SHP77 (cell line): ENCODE measurements at places on chromosomes 13 and 19.
A peak's percentile ranks its signal among the peaks of the same experiment; 100 is the strongest.

DNA sequence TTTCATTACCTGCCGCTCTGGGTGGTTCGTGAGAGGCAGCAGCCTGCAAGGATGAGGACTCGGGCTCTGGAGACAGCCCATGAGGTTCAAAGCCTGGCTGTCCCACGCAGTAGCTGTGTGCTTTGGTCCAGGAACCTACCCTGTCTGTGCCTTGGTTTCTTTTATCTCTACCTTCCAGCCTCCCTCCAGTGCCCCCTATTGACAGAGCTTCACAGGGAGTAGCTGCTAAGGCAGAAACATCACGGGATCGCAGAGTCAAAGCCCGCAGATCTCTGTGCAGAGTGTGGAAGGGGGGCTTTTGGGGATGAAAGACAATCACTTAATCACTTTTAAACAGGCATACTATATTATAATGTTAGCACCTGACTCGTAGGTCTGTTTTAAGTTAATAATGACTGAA is 16.2 kb downstream of the ZNF71 start:
- no peak for DNase-seq

DNA sequence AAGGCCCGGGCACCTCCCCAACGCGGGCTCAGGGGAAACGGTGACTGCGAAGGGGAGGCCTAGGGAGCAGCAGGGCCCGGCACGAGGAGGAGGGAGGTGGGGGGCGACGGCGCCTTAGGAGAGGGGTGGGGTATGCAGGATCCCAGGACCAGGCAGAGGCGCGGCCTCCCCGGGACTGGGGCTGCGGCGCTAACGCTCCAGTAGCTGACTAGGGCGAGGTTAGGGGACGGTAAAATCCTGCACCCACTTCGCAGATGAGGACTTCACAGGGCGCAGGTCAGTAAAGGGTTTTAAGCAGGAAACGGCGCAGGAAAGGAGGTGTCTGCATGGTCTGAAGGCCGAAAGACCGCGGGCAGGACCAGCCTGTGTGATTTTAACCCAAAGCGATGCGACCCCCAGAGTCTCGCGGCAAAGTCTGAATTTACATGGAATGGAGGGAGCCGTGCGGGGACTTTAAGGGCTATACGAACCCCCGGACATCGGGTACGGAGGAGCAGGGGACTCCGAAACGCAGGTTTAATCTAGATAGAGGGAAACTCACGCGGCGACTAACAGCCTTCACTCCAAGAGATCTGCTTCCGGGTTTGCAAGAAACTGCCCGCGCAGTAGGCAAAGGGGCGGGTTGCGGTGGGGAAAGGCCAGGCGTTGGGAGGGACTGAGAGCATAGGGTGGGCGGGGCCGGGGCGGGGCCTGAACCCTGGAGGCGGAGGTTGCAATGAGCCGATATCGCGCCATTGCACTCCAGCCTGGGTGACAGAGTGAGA is at the start of gene ZNF665:
ZNF665 (minus strand) TSS at position 588 of the 764 bp plus-strand sequence. CDS start 10,460 bp downstream, outside the sequence.
- no peak for DNase-seq

DNA sequence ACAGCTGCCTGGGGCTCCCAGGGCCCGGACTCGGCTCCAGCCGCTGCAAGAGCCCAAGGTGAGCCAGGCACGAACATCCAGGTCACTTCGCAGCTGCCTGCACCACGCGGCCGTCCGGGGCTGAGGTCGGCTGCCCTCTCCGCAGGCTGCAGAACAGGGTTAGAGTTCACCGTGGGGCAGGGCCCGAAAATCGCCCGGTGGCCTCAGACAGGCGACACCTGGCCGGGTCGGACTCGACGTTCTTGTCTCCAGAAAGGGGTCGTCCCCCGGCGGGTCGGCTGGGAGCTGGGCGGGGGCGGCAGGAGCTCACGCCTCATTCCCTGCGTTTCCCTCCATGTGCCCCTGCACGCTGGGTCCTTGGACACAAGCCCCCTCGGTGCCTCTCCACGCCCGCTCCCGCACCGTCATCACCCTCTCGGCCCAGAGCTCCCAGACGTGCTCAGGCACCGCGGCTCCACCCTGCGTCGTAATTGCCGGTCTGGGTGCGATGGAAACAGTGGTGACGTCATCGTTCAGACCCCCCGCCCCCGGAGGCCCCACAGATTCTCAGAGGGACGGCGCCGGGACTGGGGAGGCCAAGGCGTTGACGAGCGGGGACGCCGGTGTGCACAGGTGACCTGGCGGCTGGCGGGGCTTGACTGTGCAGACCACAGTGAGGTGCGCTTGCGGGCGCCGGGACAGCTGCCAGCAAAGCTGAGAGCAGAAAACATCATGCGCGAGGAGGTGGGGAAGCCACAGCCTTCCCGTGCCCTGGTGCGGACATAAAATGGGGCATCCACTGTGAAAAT is 4.0 kb upstream of the GRIN3B start:
- DNase-seq: peak; percentile 66

GRCh38 chr19:27974082-27974513 is 1238.9 kb downstream of the UQCRFS1 start:
- peak; percentile 37 for DNase-seq

DNA sequence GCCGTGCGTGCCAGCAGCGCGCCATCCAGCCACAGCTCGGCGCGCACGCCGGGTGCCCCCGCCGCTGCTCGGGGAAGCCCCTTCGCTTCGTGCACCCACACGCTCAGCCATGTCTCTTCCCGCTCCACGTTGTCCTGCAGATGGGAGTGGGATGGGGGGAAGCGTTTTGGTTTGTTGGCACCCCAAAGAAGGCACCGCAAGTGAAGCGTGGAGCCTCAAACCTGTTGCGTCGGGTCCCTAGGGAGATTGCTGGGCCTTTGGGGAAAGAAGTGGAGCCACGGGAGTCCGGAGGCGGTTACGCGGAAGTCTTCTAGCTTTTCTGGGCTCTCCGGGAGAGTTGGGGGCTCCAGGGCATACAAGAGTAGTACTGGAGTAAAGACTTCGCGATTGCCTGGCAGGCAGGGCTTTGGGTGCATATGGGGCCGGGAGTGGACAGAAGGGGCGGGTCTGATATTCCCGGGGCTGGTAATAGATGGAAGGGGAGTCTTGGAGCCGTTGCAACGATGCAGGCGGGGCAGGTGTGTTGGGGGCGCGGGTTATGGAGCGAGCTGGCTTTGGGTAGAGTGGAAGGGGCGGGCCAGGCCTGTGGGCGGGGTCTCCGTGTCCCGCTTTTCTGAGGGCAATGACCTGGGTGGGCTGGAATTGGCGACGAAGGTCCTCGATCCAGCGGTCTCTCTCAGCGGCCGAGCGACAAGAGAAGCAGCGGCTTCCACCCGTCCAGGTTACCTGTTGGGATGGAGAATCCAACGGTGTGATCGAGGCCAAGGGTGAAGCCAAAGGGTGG is 6.5 kb downstream of the RASAL3 start:
- DNase-seq: no peak

DNA sequence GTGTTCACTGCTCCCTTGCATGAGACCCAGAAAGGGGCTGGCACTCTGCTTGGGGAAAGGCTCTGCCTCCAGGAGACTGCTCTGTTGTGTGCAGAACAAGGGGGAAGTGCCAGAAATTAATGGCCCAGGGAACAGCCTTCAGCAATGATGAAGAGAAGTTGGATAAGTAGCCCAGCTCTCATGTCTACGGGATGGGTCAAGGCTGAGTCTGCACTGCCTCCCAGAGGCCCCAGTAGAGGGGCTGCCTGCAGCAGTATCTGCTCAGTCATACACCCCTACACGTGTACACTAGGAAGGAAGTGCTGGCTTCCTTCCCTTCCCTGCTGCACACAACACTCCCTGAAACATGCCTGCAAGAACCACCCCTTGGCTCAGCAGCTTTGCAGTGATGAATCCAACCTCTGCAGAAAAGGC is 54.6 kb upstream of the URI1 start:
- DNase-seq: no peak

DNA sequence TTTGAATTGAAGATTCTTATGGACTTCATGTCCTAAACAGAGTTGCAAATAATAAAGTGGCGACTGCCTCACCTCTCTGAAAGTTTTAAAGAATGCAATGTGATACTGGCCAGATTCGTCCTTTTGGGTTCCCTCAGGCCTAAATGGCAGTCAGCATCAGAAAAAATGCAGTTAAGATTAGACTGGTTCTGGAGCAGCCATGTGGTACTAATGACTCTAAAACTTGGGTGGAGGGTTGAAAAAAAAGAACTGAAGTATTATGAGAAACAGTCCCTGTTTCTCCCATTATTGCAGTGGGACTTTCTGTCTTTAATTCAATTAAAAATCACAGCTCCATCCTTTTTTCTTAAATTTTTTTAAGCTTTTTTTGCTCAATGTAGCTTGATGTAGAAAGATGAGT is 37.3 kb downstream of the WDFY2 start:
- DNase-seq: no peak

GRCh38 chr19:34075661-34076091 is 96.6 kb upstream of the LSM14A start:
- no peak for DNase-seq

DNA sequence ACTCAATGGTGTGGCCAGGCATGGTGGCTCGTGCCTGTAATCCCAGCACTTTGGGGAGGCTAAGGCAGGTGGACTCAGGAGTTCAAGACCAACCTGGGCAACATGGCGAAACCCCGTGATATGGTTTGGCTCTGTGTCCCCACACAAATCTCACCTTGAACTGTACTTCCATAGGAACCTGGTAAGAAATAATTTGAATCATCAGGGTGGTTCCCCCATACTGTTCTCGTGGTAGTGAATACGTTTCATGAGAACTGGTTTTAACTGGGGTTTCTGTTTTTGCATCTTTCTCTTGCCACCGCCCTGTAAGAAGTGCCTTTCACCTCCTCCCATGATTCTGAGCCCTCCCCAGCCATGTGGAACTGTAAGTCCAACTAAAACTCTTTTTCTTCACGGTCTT is 49.6 kb downstream of the USP12 start:
- no peak for DNase-seq

- DNase-seq: no peak
Observed at GRCh38 chr13:104953588-104953987, 1581.9 kb downstream of the EFNB2 start.

DNA sequence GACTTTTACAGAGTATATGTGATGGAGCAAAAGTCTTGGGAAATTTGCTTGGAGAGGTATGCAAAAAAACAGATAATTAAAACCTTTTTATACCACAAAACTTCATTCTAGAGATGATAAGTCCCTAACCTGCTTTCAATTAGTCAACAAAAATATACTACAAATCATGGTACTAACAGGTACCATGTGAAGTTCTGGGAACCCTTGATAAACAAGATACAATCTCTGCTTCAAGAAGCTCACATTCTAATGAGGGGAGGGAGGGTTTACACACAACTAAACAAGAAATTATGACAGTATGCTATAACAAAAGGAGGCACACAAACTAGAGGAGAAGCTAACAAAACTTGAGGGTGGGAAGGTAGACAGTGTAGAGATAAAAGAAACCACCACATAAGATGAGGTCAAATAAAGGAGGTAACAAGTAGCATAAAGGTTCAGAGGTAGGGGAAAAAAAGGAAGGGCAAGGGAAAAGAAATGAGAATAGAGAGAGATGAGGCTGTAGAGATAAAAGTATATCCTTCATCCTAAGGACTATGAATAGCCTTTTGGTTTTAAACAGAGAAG is 91.4 kb downstream of the MYCBP2 start:
- no peak for DNase-seq

DNA sequence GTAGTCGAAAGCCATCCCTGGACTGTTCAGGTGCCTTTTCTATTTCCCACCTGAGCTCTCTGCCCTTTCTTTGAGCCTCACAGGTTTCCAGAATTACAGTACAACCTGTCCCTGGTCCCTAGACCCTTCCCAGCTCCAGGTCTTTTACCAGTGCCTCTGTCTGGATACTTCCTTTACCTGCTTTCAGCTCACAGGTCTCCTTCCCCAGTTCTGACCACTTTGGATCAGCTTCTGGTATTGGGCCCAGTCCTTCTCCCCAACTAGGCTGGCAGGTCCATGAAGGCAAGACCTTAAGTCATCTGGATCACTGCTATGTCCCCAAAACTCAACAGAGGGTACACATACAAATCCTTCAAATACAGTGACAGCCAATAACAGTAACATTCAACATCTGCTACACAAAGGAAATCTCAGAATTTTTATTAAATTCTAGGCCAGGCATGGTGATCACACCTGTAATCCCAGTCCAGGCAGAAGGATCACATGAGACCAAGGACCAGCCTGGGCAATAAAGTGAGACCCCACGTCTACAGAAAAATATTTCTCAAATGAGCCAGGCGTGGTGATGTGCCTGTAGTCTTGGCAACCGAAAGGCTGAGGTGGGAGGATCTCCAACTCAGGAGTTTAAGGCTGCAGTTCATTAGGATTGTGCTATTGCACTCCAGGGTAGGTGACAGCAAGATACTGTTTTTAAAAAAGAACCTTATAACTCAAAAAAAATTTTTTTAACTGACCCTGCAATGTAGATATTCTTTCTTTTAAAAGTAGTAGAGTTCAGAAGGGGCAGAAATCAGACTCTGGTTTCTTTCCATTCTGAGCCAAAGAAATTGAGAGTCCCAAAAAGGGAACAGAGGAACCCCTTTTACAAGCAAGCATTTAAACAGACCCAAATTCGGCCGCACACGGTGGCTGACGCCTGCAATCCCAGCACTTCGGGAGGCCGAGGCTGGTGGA is 1.3 kb downstream of the RPS16 start:
- DNase-seq: no peak

- no peak for DNase-seq
Observed at GRCh38 chr19:41226053-41226873, 7.2 kb downstream of the AXL start.

DNA sequence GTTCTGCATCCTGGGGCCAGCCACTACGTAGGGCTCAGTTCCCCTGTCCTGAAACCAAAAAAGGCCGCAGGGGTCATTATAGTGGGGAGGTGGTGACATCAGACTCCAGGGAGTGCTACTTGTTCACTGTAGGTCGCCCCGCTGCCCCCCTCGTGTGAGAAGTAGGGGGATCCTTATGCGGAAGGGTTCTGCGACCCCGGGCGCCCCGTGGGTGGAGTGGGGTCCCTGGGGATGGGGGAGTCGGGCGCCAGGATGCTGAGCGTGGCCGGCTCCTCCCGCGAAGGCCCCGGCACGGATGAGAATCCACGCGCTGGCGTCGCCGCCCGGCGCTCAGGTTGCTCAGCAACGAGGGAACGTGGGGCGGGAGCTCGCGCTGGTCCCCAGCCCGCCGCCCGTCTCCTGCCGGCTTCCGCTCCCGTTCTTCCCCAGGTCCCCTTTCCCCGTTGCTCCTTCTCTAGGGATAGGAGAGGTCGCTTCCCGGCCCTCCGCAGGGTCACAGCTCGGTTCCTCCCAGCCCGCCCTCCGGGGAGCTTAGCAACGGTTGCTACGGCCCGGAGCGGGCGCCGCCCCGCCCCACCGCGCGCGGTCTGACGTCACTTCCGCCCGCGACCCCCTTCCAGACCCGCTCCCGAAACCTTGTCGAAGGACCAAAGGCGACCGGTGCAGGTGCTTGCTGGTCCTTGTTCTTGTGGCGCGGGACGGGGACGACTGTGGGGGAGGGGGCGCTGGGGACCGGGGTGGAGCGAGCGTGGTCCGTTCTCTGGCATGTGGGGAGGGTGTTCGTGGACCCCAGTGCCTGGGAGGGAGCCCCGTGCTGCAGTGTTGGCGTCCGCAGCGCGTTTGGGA is at the start of gene NAT14:
NAT14 (plus strand) TSS at position 596 of the 846 bp plus-strand sequence. CDS start 521 bp downstream, outside the sequence.
- DNase-seq: peak; percentile 44

DNA sequence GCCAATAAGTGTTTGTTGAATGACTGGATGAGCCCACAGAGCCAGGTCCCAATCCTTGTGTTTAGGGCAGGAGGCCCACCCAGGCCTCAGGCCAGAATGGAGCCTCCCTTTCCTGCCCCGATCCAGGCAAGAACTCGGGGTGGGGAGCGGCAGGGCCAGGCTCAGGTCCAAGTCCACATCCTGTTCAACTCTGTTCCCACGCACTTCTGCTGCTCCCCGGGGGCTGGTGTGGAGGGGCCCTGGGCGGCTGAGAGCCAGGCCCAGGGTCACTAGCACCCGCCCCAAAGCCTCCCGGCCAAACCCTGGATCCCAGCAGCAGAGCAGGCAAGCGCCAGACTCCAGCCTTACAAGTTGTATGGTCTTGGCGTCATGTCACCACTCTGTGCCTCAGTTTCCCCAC is 8.0 kb downstream of the ANGPTL8 start:
- no peak for DNase-seq
